Dorsolateral prefrontal cortex (tissue), 122 donors: ENCODE measurements at places on chromosomes 4 and X. TPM values are rescaled to one million over a fixed set of nuclear protein-coding genes. Genes with fewer than 3 reads are reported as not detected.

The SUPT20HL2 gene
- not detected for total RNA-seq

GRCh38 chr4:153488006-153488891 lies 22.1 kb downstream of the TMEM131L start:
- peak; percentile 67 for DNase-seq

The P2RY4 gene
- total RNA-seq = 0.70 TPM

GRCh38 chr4:47651231-47651630 lies 166.2 kb downstream of the ATP10D start:
- no peak for DNase-seq
